ENCODE measurements at places on chromosomes 6 and 20.

DNA sequence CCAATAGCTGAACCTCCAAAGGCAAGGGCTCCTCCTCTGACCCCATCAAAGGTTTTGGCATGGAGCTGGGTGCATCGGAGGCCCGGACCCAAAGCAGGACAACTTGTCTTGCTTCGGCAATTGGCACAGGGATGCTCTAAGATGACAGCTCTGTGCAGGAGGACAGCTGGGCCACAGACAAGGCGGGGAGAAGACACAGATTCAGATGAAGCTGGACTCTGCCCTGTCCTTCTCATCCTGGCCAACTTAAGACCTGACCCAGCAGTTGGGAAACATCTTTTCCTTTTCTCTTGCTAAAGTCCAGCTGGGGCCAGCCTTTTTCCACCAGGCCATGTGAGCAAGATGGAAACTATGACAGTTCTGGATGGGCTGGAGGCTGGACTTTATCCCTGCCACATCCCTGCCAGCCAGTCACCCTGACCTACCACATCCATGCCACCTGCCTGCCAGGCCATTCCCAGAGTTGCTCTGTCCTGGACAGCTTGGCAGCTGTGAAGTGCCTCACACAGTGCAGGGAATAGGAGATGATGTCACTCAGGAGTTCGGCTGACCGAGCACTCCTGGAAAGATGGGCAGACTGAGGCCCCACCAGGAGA is 12.7 kb upstream of the PSMF1 start:
- no peak for DNase-seq

DNA sequence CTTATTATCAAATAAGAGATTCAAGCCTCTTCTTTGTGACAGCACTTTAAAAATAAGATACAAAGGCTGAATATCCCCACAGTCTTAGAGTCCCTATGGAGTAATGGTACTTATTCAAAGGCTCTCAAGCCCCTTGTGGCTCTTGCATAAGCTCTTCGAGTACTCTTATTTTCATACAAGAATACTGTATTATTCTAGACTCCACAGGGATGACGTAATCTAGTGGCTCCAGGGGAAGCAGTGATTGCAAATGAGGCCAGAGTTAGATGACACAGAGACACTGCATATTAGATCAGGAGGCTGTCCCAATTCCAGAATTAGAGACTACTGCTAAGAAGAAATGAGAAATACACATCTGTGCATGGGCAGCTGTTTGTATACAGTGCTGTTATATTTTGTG is 1195.9 kb upstream of the MAP3K7 start:
- no peak for DNase-seq

GRCh38 chr20:47568019-47568418 is 66.3 kb downstream of the NCOA3 start:
- no peak for DNase-seq

DNA sequence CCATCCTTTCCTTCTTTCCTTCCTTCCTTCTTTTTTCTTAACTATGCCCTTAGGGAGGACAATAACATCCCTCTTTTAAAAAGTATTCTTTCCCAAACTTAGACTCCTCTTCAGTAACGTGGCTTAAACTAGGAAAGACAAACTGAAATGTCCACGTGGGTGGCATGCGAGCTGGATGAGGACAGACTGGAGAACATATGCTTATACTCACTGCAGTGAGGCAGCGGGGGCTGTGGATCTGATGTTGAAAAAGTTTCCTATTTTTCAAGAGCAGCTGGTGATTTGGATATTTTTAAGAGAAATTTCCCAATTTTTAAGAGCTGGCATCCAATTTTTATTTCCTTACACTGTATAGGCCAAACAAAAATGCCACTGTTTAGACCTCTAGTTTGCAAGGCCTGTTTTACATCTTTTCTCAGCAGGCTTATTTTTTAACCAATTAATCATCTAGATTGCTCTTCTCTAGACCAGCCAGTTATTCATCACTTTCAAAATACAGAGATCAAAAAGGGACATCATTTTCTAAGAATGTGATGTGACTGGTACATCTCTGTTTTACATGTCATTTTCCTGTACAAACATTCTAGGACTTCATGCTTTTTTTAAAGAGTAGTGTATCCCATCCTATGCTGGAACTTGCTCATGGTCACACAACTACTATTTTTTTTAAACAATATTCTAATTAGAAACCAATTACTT is 226.5 kb downstream of the BTBD9 start:
- DNase-seq = no peak

- no peak for DNase-seq
Observed at GRCh38 chr6:4138186-4138585, 2.8 kb upstream of the ECI2 start.

DNA sequence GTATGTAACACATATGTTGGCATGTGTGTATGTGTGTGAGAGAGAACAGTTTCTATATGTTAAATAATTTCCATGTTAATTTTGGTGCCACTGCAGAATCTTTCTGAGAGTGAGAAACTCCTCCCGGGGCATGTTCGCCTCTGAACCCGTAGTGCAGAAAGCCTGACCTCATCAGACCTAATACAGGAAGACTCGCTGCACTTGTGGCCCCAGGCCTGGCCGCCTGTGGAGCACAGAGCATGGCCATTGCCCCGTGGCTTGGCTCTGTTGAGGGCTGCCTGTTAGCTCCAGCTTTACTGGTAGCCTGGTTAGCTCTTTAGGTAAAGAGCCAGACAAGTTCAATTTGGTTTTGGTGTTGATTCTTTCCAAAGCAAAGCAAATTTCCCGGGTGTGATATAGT is 25.5 kb downstream of the FARS2 start:
- DNase-seq = no peak

DNA sequence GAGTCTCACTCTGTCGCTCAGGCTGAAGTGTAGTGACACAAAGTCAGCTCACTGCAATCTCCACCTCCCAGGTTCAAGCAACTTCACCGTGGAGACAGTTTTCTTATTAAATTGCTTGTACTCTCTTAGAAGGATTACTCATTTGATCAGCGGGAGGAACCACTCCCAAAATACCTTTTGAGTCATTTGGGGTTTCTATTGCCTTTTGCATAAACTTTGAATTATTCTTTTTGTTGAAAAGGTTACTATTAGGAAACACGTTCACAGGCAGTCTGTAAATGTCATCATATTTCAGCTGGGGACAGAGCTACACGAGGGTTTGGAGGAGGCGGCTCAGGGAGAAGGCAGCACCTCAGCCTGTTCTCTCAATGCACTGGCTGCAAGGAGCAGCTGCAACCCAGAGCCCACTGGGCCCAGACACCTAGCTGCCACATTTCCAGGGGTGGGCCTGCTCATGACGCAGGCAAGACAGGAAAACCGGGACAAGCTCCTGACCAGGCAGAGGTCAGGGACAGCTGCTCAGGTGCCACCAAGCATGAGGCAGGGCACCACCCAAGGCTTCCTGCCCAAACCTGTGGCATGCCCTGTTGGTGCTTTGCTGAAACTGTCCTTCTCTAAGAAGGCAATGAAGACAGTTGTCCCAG is 205.9 kb downstream of the BMP7 start:
- DNase-seq = no peak

- DNase-seq = peak; percentile 87
Observed at GRCh38 chr6:130632277-130632676, 194.9 kb upstream of the SMLR1 start.

- DNase-seq = no peak
Observed at GRCh38 chr6:67129780-67130179, 1422.8 kb upstream of the EYS start.

- DNase-seq = no peak
Observed at GRCh38 chr6:91486200-91486599, 899.3 kb upstream of the MAP3K7 start.

DNA sequence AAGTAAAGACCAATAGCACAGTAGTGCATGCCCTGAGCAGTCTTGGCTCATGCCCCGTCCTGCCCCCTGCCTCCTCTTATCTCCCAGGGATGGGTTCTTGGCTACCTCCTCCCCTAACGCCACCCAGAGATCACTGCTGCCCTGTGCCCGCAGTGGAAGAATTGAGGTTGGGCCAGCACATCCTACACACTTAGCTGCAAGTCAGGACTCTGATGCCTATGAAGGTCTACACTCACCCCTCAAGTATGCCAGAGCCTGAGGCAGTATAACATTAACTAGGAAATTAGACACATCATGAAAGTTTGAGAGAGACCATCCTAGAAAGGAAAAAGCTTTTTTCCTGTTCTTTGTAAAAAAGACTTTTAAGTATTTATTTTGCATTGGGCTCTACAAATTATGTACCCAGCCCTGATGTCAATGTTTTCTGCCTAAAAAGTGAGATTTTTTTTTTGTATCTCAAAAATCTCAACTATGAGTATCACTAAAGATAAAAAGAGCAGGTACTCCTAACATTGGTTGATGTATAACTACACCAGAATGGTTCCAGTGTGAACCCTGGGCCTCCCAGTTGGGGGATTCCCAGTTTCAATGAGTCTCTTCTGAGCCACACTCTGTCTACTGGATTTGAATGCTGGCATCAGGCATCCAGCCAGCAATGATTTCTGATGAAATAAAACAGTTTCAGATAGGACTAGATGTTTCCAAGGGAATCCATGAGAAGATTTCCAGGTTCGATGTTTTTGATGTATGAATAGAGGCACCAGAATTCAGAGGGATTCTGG is 115.4 kb downstream of the ISM1 start:
- no peak for DNase-seq

DNA sequence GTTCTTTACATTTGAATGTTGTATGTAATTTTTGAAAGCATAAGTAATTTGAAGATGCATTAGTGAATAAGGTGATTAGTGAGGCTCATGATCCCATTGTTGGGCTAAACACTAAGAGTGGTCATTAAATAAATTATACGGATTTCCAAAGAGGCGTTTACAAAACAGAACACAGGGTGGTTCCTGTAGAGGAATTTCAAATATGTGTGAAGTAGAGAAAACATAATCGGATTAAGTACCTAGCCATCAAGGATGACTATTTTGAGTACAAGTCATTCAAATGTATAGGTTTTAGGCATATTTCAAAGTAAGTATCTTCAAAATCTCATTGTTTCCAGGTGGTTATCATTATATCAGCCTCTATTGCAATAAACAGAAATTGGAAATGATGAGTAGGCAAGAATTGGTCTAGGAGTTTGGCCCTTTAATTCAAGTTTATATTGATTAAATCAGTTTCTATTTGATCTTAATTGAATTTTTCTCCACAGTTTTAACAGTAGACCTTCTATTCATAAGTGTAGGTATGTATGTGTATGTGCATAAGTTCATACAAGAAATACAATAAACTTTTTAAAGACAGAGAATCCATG is 94.8 kb downstream of the MYLK4 start:
- no peak for DNase-seq

DNA sequence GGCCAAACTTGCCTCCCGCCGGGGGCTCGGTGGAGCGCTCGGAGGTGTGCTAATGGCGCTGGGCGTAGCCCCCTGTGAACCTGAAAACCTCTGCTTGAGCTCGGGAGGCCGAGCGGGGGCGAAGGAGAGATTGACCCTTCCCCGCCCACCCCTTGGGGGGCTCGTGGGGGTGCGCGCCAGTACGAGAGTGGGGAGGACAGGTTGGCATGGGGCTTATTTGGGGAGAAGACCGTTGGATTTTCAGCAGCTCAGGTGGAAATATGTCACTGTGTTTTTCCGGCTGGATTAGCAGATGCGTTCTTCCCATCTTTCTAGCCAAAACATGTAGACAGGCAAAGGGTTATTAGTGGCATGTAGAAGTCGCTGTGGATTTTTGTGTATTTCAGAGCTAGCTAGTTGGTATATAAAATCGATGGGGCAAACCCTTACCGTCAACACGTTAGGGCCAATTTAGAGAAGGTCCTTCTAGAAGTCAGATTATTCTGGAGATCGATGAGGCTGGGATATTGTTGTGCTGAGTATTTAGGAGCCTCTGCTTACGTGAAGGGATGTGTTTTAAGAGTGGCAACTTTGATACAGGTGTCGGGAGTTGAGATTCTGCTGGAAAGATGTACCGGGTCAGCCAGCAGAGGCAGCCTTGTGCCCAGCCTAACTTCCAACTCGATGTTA is 525 bp downstream of the NCOA7 start:
- peak; percentile 37 for DNase-seq

GRCh38 chr6:166308769-166309589 is 787 bp upstream of the PRR18 start:
- DNase-seq = peak; percentile 79

- no peak for DNase-seq
Observed at GRCh38 chr6:39830444-39830843, 38.3 kb downstream of the DAAM2 start.

DNA sequence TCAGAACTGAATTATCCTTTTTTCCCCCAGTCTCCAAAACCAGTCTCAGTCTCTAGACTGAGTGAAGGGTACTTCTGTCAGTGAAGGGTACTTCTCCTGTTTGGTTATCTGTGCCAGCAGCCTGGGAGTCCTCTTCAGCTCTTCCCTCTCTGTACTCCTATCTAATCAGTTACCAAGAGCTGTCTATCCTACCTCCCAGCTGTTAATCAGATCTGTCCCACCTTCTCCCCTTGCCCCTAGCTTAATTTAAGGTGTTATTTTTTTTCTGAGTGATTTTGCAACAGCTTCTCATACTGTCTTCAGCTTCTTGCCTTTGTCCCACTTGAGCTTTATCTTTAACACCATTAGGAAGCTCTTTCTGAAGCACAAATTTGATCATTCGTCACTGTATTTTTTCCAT is 491.9 kb upstream of the SOX4 start:
- DNase-seq = no peak

DNA sequence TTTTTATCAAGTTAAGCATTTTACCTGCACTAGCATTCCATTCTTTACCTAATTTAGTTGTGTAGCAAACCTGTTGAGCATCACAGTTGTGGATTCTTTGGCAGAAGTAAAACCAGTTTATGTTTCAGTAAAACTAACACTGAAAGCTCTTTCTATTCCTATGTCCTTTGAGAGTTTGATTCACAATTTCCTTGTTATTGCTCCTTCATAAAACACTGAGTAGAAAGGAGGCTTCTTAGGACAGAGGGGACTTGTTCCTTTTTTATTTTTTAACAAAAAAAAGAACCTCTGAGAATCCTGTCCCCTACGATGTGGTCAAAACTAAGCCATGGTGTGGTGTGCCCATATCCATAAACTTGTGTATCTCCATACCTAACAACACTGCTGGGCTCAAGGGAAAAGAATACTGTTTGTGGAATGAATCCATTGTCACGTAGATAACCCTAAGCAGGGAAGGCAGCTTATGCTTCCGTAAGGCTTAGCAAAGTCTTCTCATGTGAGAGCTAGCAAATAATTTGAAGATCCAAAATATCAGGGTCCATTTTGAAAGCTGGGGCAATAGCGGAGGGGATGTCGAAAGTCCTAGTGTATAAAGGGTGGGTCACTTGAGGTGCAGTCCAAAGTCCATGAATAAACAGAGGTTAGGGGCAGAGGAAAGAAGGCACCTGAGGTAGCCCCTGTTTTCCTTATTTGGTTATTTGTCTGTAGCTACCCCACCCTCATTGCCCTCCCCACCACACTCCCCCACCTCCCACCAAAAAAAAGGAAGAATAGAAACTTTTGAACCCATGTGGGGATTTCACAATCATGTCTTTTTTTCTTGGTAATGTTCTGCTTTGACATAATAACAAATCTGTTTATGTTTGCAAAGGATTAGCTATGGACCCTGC is 71.0 kb downstream of the PLAGL1 start:
- no peak for DNase-seq

GRCh38 chr6:90154755-90155470 is 141.7 kb downstream of the BACH2 start:
- no peak for DNase-seq

GRCh38 chr6:36852481-36853147 is 13.4 kb upstream of the CPNE5 start:
- no peak for DNase-seq

- DNase-seq = no peak
Observed at GRCh38 chr20:20073801-20074371, 21.6 kb downstream of the CFAP61 start.

GRCh38 chr6:126718600-126719327 is 378.8 kb downstream of the CENPW start:
- no peak for DNase-seq

All from NCI-H1105 (cell line).